ENCODE measurements at places on chromosomes 5 and 9.

- no peak for DNase-seq
Observed at GRCh38 chr5:53116597-53116996, 7.0 kb upstream of the MOCS2 start.

- DNase-seq = no peak
Observed at GRCh38 chr5:174397206-174397605, 327.2 kb upstream of the MSX2 start.

DNA sequence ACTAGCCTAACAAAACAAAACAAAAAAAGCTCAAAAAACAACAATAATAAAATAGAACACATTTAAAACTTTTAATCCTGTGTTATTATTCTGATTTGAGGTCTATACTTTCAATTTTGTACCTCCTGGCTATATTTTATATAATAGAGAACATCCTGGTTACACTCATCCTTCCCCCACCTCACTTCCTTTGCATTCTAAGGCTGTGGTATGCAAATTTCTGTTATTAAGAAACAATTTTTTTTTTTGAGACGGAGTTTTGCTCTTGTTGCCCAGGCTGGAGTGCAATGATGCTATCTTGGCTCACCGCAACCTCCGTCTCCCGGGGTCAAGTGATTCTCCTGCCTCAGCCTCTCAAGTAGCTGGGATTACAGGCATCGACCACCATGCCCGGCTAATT is 3.1 kb upstream of the RPL37 start:
- no peak for DNase-seq

DNA sequence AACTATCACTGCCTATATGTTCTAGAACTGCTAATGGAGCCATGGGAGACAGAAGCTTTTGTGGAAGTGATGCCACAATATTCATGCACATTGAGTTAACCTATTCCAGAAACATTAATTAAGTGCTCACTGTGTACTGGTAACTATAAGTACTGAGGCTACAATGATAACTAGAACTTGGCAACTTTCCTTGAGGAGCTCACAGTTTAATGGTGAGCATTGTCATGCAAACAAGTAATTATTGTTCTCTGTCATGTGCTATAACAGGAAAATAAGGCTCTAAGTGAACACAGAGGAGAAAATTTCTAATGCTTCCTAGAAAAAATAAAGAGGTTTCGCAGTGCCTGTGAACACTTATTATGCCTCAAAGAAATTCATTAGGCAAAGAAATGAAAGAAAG is 142.2 kb downstream of the BAAT start:
- DNase-seq = no peak

GRCh38 chr9:121895358-121895757 is 197.8 kb downstream of the TTLL11 start:
- no peak for DNase-seq

DNA sequence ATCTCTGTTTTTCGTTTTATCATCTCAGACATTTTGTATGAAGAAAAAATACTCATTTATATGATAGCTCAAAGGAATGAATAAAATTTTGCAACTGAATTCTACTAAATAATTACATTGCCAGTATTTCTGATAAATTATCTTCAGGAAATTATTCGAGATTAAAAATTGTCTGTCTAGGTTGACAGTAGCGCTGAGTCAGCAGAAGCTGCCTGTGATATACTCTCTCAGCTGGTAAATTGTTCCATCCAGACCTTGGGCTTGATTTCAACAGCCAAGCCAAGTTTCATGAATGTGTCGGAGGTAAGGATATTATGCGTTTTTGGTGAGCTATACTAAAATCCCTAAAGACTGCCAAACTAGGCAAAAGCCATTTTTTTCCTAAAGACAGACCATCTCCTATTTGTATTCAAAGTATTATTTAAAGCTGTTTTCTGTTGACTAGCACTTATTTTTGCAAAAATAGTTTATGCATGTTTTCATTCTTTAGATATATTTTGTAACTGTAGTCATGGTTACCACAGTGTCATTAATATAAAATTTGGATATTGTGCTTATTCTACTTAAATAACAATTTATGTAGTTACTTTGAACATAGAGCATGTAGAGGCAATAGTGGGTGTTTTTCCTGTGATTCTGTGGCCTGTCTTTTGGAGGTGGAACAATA is 17.4 kb downstream of the LECT2 start:
- no peak for DNase-seq

- no peak for DNase-seq
Observed at GRCh38 chr9:79369676-79370075, 202.1 kb upstream of the TLE4 start.

GRCh38 chr5:6261668-6262067 is 116.7 kb downstream of the MED10 start:
- no peak for DNase-seq

DNA sequence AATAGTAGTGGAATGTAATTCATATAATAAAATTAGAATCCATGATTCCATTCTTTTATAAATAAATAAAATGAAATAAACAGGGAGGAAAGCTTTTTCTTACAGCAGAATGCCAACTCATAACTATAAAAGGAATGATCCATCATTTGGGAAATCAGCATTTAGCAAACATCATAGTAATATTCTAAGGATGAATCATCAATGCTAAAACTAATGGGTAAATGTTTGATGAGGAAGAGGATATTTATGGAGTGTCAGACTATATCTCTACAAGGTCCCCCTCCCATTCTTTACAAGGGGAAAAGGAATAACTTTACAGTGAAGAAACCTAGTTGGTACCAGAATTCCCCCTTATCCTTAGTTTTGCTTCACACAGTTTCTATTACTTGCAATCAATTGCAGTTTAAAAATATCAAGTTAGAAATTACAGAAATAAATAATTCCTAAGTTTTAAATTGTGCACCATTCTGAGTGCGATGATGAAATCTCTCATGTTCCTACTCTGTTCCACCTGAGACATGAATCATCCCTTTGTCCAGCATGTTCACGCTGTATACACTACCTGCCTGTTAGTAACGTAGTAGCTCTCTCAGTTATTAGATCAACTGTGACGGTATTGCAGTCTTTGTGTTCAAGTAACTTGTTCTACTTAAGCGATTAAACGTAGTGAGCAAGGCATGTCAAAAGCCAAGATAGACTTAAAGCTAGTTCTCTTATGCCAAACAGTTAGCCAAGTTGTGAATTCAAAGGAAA is 14.2 kb upstream of the JAKMIP2 start:
- DNase-seq = no peak

DNA sequence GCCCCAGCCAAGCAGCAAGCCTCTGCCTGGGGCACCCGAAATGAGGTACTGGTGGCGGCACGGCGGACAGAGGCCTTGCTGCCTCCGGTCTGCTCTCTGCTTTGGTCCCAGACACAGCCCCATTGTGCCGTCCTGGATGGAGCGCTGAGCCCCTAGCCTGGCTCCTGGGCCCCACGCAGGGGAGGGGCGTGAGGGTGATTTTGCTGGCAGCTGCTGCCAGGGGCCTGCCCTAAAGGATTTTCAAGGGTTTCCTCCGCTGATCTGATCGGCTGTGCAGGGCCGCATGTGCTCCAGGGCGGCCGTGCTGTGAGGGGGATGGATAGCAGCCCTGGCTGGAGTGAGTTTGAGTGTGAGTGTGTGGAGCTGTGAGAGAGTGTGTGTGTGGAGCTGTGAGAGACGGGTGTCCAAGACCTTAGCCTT is 1.3 kb downstream of the GPSM1 start:
- DNase-seq = no peak

- DNase-seq = no peak
Observed at GRCh38 chr5:132000677-132001453, 10.6 kb downstream of the ACSL6 start.

- DNase-seq = no peak
Observed at GRCh38 chr5:119926301-119926700, 296.9 kb downstream of the FAM170A start.

GRCh38 chr5:131462454-131462853 is 172.6 kb downstream of the RAPGEF6 start:
- DNase-seq = no peak

DNA sequence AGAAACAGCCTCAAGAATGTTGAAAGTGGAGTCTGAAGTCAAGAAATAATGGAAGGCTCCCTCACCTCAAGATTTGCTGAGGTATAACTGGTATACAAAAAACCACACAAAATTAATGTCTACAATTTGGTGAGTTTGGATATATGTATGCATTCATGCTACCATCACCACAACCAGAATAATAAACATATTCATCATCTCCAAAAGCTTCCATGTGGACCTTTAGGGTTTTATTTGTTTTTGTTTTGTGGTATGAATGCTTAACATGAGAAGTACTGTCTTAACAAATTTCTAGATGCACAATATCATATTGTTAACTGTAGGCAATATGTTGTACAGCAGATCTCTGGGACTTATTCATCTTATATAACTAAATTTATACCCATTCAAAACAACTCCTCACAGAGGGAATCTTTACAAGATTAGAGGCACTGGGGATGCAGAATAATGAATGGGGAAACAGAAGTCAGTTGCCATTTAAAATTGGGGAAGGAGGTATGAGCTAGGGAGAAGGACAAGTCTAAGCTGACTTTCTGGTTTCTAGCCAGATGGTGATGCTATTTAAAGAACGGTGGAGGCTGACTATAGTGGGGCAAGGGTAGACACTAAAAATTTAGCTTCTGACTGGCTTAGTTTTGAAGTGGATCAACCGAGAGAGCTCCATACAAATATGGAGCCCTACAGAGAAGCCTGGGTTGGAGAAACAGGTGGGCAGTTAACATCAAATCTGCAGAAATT is 213.9 kb downstream of the BNC2 start:
- DNase-seq = no peak

- no peak for DNase-seq
Observed at GRCh38 chr9:85515021-85515420, 226.7 kb downstream of the AGTPBP1 start.

- DNase-seq = no peak
Observed at GRCh38 chr5:143918961-143919360, 107.0 kb downstream of the HMHB1 start.

DNA sequence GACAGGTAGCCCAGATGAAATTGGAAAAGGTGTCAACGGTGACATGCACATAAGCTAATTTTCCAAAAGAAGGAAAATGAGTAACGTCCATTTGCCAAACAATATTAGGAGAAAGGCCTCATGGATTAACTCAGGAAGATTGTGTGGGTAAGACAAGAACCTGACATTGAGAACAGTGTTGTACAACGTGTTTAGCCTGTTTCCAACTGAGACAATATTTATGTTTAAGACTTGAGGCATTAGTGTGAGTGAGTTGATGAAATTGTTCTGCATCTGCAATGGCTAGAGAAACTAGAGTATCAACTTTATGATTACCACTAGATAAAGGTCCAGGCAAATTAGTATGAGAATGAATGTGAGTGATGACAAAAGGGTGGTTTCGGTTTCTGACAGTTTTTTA is 191.3 kb upstream of the RAI14 start:
- no peak for DNase-seq

DNA sequence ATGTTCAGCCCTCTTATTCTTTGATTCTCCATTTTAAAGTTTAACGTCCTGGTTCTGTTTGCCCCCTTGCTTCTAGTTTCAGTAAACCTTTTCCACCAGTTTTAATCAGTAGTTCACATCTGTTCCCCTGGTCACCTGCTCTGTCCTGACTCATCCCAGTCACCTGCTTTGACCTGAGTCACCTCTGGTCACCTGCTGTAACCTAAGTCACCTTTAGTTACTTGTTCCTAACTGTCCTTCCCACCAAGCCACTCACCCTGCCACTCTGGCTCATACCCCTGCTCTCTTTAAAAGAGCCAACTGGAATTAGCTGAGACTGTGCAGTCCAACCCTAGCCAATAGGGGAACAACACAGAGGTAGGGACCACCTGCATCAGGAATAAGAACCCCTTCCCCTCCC is 43.0 kb downstream of the SEMA6A start:
- DNase-seq = no peak

DNA sequence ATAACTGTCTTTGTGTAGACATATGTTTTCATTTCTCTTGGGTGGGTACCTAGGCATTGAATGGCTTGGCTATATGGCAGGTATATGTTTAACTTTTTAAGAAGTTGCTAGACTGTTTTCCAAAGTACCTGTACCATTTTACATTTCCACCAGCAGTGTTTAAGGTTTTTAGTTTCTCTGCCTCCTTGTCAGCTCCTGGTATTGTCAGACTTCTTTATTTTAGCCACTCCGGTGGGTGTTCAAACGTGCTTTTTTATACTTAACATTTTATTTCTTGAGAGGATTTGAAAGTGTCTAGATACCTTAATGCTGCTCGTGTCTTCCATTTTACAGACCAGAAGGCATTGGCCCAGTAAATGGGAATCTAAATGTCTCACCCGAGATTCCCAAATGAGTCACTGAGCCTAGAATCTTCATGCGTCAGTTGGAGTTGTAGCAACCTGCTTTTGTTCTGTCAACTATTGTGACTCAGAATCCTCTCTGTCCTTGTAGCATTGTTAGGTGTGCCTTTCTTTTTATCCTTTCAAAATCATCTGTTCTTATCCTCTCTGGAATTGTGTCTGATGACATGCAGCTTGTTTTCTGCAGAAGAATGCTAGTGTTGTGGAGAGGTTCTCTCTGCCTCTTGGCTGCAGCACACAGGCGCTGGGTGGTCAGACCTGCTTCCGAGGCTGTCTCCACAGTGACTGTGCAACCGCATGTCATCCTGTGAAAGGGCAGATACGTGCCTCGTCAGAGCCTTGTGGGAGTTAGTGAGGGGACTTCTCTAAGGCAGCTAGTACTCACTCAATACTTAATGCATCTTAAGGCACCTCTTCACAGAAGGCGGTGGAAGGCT is 291.8 kb downstream of the AOPEP start:
- DNase-seq = no peak

DNA sequence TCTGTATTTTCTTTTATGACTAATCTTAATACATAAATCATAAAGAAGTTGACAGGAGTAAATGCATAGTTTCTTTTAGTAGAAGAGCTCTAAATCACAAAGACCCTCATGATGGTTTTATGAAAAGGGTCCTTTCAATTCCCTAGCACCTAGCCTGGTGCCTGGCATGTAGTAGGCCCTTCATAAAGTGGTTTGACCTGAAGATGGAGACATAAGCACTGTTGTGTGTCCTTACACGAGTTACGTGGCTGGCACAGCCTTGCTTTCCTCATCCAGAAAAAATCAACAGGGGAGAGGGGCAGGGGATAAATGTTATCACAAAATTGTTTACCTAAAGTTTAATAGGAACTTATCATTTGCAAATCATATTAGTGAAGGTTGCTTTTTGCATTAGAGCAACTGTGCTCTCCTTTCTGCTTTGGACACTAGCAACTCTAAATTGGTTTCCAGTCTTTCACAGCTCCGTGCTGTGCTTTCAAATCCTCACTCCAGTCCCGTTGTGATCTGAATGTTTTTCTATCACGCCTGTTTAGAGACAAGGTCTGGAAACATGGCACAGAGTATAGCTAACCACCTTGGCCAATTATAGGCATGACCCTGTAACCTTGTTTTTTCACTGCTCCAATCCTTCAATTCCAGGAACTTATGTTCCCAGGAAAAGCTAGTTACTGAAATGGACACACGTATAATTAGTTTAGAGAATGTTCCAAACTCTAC is 55.7 kb downstream of the ARL15 start:
- DNase-seq = no peak

DNA sequence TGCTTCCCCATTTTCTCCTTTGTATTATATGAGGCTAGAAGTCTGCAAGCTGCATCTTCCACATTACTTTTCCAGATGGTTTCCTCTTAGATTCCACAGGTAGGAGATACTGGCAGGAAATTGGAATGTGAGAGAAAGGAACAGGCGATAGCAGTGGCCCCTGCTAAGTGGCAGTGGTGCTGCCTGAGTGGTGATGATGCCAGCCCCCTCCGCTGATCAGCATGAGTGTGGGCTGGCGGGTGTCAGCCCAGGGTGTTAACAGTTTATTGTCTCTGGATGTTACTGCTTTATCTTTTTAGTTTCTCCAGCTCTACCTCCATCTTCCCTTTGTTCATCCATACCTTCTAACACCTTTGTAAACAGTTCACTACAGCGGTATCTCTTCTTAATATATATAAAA is 13.2 kb downstream of the PDE8B start:
- no peak for DNase-seq

GRCh38 chr9:135579889-135580660 is 18.5 kb downstream of the PAEP start:
- no peak for DNase-seq
